ENCODE measurements at places on chromosomes 6 and 20.
A peak's percentile ranks its signal among the peaks of the same experiment; 100 is the strongest.

- no peak overlapping the region for H3K27ac ChIP-seq
- H3K4me3 ChIP-seq, result no peak overlapping the region
- no peaks in the 10 kb centered on the region for H3K4me1 ChIP-seq
Observed at GRCh38 chr6:14012313-14013030, 87.7 kb downstream of the RNF182 start.

GRCh38 chr20:45792317-45793118 lies 764 bp downstream of the DNTTIP1 start:
- H3K27ac ChIP-seq, result peak overlapping the region; percentile 89
- H3K4me3 ChIP-seq, result peak overlapping the region; percentile 86
- peaks cover 10% of the 10 kb centered on the region for H3K4me1 ChIP-seq
- DNase-seq, result peak; percentile 6

- no peaks in the 10 kb centered on the region for H3K36me3 ChIP-seq
- H3K4me1 ChIP-seq, result no peaks in the 10 kb centered on the region
- H3K27me3 ChIP-seq, result no peaks in the 10 kb centered on the region
- DNase-seq, result no peak
Observed at GRCh38 chr20:13552061-13552460, 86.7 kb downstream of the TASP1 start.

- H3K36me3 ChIP-seq, result no peaks in the 10 kb centered on the region
- H3K4me1 ChIP-seq, result no peaks in the 10 kb centered on the region
- H3K27ac ChIP-seq, result no peak overlapping the region
- H3K4me3 ChIP-seq, result no peak overlapping the region
Observed at GRCh38 chr6:65610746-65611145, 96.3 kb downstream of the EYS start.

- H3K4me1 ChIP-seq, result peaks cover 6% of the 10 kb centered on the region
- no peak overlapping the region for H3K4me3 ChIP-seq
- H3K27me3 ChIP-seq, result no peaks in the 10 kb centered on the region
- DNase-seq, result peak; percentile 64
- H3K27ac ChIP-seq, result no peak overlapping the region
Observed at GRCh38 chr20:48875914-48876240, 45.6 kb upstream of the ARFGEF2 start.
